ENCODE measurements at places on chromosomes 5 and 9.

GRCh38 chr9:70205366-70206020, 53.3 kb upstream of the SMC5 start:
- no peak for DNase-seq

- no peak for DNase-seq
Observed at GRCh38 chr5:5678909-5679308, 256.4 kb downstream of the ICE1 start.

DNA sequence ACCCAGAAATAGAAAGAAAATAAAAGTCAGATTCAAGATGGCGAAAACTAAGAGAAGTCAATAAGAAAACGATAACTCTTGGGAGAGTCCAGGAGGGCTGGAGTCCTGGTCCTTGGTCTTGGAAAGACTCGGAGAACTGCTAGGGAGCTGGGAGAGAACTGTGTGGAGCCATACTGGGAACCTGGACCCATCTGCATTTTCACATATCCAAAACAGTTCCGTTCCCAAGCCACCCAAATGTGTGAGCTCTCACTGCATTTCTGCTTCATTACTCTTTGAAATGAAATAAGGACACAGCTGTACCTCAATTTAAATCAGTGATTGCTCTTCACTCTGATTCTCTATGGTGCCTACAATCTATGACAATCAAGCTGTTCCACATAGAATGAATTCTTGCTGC, 68.1 kb upstream of the CER1 start:
- no peak for DNase-seq

- DNase-seq: no peak
Observed at GRCh38 chr5:90994796-90995195, 388.3 kb downstream of the ARRDC3 start.

DNA sequence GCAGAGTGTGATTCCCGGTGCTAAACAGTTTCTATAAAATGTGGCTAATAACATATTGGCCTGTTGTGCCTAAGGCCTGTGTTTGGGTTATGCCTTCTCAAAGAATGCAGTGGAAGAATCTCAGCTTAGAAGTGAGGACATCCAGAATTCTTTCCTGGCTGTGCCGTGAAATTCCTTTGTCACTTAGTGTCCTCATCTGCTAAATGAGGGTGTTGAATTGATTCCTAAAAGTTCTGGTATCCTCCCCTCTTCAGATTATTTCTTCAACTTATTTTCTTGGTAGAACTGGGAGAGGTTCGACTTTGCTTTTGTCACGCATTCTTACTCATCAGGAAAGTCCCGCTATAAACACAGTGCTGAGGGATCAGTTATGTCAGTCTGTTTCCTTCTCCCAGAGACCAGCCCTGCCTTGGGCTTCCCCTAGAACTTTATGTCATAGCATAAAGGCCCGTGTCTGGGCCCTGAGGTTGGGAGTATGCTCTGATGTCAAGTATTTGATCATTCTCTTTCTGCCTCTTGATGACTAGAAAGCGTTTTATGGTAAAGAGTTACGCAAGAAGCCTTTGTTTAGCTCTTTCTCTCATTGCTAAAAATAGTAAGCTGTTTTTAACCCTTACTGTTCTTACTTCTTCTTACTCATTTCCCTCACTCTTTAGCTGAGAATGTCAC, 29.5 kb downstream of the MTAP start:
- DNase-seq: peak; percentile 88

DNA sequence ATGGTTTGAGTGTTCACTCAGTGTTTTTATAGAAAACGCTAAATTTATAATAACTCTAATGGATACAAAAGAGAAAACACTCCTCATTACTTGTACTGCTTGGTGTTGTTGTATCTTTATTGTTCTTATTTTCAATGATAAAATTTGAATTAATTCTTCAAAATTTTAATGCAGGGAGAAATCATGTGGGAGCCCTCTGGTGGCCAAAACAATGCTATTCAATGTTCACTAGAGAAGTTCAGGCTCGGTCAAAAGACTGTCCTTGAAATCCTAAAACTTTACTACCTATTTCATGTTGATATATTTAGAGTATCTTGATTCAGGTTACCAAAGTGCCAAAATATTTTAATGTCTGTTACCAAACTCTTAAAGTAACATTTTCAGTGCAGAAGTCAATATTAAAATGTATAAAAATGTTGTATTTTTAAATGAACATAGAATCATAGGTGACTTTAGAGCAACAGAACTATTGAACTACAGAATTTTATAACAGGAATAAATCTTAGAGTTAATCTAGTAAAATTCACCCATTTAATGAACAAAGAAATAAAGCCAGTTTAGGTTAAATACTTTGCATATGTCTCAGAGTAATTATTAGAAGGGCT, 1259.8 kb downstream of the PTPRD start:
- DNase-seq: no peak

GRCh38 chr5:113172231-113172826, 195.7 kb downstream of the DCP2 start:
- no peak for DNase-seq

GRCh38 chr5:90921418-90921973, 362.9 kb downstream of the ADGRV1 start:
- no peak for DNase-seq

DNA sequence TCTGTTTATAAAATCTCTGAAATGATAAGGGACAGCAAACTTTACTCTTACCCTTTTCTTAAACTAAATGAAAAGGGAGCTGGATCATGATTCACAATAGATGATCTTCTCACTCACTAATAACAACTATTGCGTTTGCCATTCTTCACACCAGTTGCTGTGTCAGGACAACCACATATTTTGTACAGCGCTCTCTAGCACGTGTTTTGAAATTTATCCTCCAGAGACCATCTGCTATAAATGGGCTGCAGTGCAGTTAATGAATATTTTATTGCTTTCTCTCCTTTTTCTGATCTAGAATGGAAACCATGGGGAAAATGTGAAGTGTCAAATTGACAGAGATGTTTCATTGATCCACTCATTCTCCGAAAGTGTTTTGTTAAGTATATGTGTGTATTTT, 258.4 kb upstream of the CCNH start:
- no peak for DNase-seq

- no peak for DNase-seq
Observed at GRCh38 chr5:9977070-9977469, 272.6 kb downstream of the ATPSCKMT start.

- no peak for DNase-seq
Observed at GRCh38 chr5:149859746-149860145, 84.8 kb downstream of the PDE6A start.

- no peak for DNase-seq
Observed at GRCh38 chr5:1404062-1404461, 41.2 kb downstream of the SLC6A3 start.

DNA sequence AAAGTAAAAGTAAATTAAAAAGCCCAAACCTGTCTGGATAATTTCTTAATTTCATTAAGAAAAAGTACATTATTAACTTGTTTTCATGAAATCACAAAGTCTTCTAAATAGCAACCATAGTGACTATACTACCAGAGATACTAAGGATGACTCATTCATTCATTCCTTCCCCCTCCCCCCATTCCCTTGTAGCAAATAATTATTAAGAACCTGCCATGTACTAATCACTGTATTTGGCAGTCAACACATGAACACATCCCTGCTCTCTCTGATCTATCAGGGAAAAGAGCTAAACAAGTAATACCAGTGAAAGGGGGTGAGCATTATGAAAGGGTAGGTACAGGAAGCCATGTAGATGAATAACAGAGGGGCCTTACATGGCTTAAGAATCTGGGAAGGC, 203.9 kb downstream of the CWC27 start:
- DNase-seq: peak; percentile 20

GRCh38 chr5:115686051-115686737, 60.4 kb upstream of the TMED7 start:
- peak; percentile 72 for DNase-seq

DNA sequence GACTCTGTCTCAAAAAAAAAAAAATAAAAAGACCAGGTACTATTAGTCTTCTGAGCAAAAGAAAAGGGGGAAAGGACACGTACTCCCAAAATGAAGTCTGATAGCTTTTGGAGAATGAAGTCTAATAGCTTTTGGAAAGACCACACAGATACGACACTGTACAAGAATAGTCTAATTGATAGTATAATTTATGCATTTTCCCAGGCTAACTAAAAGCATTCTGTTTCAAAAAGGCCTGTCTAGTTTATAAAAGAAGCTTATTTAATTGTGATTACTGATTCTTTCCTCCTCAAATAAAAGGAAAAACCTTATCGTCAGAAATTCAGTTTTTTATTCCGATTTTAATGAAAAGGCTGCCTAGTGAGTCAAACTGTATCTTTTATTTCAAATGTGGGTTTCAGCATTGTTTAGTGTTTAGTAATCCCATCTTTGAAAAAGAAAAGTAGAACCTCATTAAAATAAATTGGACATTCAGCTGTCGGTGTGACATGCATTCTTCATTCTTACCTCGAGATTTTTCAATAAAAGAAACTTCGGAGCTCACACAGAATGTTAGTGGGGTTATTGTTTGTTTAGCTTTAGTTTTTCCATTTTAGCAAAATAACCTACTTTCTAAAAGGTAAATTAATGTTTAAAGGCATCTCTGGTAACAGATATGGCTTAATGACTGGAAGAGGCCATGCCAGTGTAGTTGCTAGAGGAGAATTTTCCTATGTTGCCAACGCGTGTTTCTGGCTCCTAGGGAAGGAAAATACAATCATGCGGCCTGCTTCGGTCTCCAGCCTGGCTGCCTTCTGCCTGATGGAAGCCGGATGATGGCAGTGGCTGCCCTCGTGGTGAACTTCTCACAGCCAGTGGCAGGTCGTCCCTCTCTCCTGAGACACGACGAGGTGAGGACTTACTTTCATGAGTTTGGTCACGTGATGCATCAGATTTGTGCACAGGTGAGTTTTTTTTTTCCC, 70.0 kb downstream of the NLN start:
- peak; percentile 55 for DNase-seq

- DNase-seq: peak; percentile 21
Observed at GRCh38 chr9:119810645-119811429, 441.6 kb upstream of the BRINP1 start.

GRCh38 chr5:53820119-53820801, 259.8 kb downstream of the NDUFS4 start:
- peak; percentile 33 for DNase-seq

DNA sequence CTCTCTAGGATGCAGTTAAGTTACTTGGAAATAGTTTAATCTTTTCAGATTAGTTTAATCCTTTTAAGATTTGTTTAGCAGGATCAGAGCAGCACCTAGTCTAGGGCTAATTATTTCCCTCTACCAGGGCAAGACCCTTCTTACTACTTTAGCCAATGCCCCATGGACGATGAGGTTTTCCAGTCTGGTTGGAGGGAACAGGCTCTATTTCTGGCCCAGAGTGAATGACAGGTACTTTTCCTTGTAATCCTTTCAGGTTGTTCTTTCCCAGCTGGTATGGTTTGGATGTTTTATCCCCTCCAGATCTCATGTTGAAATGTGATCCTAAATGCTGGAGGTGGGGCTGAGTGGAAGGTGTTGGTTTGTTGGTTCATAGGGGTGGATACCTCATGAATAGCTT, 27.2 kb downstream of the PTTG1 start:
- no peak for DNase-seq

GRCh38 chr5:133935667-133935940, 32.8 kb downstream of the C5orf15 start:
- no peak for DNase-seq

DNA sequence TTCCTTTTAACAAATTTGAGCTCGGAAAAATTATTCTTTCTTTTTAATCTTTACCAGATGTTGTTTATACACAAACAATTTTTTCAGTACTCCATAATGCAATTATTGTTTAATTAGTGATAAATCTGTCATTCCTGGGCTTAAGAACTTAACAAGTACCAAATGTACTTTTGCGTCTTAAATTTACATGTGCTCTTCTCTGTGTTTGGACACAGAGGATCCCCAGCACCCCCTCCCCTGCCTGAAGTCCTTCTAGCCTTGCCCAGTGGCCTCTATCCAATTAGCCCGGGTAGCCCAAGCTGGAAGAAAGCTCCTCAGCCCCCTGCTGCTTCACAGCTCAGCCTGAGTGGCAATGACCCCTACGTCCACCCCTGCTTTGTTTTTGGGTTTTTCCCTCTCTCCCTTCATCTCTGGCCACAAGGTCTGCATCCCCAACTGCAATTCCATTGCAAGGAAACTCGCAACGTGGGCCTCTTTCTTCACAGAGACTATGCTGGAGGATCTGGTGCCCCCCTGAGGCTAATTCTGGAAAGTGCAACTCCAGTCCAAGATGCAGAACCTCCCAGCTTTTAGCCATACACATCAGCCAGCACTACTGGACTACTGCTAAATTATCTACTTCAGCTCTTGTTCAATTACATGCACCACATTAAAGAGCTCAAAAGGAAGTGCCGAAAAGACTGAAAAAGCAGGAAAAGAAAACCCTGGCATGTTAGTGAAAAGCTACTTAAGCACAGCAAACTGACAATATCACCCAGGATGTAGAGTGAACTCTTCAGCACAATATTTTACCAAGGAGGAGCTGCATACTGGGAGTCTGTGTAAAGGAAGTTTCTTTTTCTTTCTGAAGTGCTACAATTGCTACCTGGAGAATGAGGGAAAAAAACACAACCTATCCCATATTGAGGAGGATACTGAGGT, 186.2 kb downstream of the FANCC start:
- peak; percentile 73 for DNase-seq

- DNase-seq: no peak
Observed at GRCh38 chr9:137646341-137646740, 27.5 kb downstream of the EHMT1 start.

- peak; percentile 52 for DNase-seq
Observed at GRCh38 chr9:87178302-87178701, 231.0 kb upstream of the GAS1 start.

GRCh38 chr5:83750749-83751148, 30.1 kb upstream of the HAPLN1 start:
- DNase-seq: no peak

DNA sequence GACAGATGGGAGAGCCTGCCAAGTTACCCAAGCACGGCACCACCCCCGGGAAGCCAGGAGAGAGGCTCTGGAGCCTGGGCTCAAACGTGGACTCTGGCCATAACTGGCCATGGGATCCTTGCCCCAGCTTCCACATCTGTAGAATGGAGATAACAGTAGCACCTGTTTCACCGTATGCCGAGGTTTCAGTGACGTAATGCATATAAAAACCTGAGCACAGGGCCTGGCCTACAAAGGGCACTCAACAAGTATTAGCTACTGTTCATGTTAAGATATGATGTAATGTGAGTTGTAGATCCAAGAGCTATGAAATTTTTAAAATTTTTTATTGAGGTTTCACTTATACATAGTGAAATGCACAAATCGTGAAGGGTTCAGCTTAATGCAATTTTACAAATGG, 82.2 kb upstream of the BARHL1 start:
- DNase-seq: no peak

DNA sequence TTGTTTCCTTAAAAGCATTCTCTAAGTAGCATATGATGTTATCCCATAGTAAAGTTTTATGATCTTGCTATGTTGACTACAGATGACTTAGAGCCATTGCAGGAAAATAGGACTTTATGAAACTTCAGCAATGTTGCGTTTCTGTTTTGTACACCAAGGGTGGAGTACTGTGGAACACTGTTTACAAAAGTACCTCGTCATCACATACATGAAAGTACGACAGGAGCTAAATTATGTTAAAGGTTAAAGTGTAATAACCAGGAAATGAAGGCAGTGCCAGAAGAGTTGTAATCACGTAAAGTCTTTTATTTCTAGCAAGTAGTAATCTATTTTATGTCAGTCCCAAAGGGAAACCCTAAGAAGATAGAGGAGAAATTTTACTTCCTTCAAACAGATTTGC, 50.9 kb downstream of the C9orf85 start:
- no peak for DNase-seq

GRCh38 chr9:12771891-12772290, 2.9 kb upstream of the LURAP1L start:
- peak; percentile 48 for DNase-seq
